ENCODE measurements at places on chromosomes 5 and 9. TPM values are rescaled to one million over a fixed set of nuclear protein-coding genes. Genes with fewer than 3 reads are reported as not detected.

WDR31 gene
- total RNA-seq: 1.4 TPM

ARL15 gene
- 57.0 TPM for total RNA-seq

CCDC69 gene
- 11.5 TPM for total RNA-seq

GNA14 gene
- 0.42 TPM for total RNA-seq
